ENCODE measurements at places on chromosomes 5 and 9.
A peak's percentile ranks its signal among the peaks of the same experiment; 100 is the strongest.

GRCh38 chr9:78626971-78627370 lies 330.0 kb downstream of the PSAT1 start:
- no peak for DNase-seq

DNA sequence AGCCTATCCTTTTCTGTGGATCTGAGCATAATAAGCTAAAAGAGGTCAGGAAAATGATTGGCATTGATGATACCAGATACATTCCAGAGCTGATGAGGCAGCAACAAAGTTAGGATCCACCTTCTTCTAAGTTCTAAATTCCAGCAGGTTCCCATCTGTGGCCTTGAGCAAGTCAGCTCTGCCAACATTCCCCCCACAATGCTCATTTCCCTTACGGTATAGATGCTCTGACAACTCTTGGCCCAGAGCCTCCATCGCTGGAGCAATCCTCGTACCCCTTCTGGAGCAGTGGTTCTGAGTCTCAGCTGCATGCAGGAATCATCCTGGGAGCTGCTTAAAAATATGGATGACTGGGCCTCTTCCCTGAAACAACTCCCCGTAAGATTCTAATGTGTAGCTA lies 78.1 kb downstream of the MED27 start:
- DNase-seq, result no peak

DNA sequence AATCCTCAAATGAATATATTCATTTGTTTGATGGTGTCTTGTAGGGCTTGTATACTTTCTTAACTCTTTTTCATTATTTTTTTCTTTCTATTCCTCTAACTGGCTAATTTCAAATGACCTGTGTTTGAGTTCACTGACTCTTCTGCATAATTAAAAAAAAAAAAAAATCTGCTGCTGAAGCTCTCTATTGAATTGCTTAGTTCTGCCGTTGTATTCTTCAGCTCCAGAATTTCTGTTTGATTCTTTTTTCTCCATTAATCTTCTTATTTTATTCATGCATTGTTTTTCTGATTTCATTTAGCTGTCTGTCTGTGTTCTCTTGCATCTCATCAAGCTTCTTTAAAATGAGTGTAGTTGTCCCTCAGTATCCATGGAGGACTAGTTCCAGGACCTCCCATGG lies 244.6 kb downstream of the ROR2 start:
- DNase-seq, result no peak

GRCh38 chr9:87640385-87640795 lies 85.5 kb upstream of the CTSL start:
- DNase-seq, result peak; percentile 88

DNA sequence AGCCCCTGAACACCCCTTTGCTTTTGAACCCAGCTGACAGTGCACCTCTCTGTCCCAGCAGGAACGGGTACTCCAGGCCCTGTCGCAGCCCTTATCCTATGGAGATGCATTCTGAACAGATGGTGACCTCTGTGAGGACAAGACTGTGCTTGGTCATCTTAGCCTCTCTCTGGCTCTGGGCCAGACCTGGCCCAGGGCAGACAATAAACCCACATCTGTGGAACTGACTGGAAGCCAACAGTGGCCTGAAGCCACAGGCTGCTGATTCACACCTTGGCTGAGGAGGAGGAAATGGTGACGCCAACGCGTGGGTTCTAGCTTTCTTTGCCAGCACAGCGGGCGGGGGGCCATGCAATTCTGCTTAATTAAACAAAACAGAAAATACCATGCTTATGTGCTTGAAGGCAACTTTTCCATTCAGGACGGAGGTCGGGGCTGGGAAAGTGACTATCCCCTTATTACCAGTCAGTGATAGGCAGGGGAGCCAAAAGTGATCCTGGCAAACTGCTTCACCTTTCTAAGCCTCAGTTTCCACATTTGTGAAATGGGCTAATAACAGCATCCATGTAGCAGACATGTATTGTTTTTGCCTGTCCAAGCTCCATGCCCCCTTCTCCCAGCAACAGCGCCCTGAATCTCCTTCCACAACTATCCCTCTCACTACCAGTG lies 10.8 kb downstream of the SH3PXD2B start:
- no peak for DNase-seq

DNA sequence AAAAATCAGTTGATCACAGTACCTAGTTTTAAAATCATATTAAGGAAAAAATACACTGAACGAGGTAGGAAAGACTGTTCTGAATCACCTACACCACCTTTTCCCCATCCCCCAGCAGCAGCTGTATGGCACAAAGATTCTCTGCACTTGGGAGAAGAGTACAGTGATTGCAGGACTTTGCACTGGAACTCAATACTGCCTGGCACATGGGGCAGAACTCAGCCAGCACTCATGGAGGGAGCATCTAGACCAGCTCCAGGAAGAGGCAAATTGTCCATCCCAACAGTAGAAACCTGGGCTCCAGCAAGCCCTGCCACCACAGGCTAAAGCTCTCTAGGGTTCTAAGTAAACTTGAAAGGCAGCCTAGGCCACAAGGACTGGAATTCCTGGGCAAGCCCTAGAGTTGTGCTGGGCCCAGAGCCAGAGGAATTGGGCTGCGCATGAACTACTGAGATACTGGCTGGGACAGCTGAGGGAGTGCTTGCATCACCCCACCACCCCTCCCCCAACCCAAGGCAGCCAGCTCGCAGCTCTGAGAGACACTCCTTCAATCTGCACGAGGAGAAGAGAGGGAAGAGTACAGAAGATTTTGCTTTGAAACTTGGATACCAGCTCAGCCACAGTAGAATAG lies 654.4 kb upstream of the CDH6 start:
- DNase-seq, result no peak

GRCh38 chr5:151745071-151745705 lies 13.2 kb downstream of the ATOX1 start:
- DNase-seq, result no peak

GRCh38 chr5:14109771-14110170 lies 33.4 kb upstream of the TRIO start:
- no peak for DNase-seq

Measured in NCI-H2081 (cell line).